ENCODE measurements at places on chromosomes 2 and 18. TPM values are rescaled to one million over a fixed set of nuclear protein-coding genes. Genes with fewer than 3 reads are reported as not detected.
A peak's percentile ranks its signal among the peaks of the same experiment; 100 is the strongest.

- no peak for DNase-seq
Measured at GRCh38 chr2:37851828-37852584, 73.1 kb upstream of the RMDN2 start.

DNA sequence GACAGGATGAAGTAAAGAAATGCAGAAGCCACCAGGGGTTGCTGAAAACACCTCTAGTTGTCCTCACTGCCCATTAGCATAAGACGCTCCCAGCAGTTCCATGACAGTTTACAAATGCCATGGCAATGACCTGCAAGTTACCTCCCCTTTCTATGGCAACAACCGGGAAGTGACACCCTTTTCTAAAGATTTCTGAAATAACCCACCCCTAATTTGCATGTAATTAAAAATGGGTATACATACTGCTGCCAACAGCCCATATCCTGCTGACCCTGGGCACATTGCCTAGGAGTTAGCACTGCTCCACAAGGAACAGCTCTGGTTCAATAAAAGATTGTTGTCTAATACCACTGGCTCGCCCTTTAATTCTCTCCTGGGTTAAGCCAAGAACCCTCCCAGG, 178.3 kb upstream of the LRATD1 start:
- no peak for DNase-seq

DNA sequence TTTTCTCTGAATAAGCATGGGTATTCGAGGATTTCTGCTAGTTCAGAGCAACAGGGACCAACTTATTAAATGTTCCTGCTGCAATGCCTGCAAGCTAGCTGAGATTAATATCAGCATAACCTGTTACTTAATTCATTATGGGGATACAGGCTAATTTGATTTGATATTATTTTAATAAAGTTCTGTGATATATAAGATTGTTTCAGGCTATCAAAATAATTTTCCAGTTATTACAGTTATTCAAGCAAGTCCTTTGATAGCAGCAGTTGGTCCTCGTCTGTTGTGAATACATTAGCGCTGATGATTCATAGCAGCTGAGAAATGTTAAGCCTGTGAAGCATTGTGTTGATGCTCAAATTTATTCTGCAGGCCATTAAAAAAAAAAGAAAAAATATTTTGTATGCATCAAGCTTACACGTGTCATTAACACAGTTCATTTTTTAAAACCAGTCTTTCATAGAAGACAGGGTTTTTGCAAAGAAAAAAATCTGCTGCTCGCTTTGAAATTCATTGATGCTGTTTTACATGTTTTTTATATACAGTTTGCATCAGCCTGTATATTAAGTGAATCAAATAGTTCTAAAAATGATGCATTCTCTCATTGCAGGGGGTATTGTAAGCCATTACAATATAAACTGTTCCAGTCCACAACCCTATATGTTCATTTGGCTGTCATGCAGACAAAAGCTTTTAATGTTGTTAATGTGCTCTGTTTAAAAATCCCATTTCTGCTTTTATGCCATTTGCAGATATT, 482.5 kb downstream of the BCL11A start:
- no peak for DNase-seq

DNA sequence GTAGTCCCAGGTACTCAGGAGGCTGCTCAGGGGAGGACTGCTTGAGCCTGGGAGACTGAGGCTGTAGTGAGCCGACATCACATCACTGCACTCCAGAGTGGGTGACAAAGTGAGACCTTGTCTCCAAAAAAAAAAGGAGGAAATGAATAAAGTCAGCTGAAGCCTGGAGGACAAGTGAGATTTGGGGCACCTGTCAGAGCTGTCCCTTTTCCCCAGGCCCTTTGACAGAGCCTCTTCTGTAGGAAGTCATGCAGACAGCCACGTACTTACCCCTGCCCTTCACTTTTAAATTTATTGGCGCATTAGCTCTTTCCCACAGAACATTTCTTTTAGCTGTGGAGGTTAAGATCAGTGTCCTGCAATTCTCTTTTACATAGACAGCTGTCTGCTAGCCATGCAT, 151.0 kb upstream of the DNMT3A start:
- DNase-seq, result no peak

DNA sequence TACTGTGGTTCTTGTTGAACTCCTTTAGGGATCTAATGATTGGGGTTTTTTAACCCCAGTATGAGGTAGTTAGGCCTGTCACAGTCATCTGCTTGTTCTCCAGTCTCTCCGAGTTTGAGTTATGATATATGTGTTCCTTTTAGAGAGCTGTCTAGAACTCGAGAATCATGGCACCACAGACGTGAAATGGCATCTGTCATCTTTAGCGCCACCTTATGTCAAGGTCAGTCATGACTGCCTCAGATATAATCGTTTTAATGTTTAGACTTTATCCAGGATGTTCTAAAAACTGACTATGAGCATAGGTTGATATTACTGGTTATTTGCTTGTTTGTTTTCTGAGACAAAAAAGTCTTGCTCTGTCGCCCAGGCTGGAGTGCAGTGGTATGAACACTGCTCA, 112.2 kb downstream of the CEP192 start:
- no peak for DNase-seq

GRCh38 chr18:46155641-46156051, 51.5 kb downstream of the HAUS1 start:
- no peak for DNase-seq

Gene RGPD3
- total RNA-seq, result not detected

GRCh38 chr2:118565786-118566540, 281.5 kb downstream of the EN1 start:
- no peak for DNase-seq

GRCh38 chr2:133346654-133347053, 221.6 kb downstream of the NCKAP5 start:
- no peak for DNase-seq

Gene DDX18
- total RNA-seq, result 124 TPM

Gene SLC35F5
- total RNA-seq, result 88.7 TPM

DNA sequence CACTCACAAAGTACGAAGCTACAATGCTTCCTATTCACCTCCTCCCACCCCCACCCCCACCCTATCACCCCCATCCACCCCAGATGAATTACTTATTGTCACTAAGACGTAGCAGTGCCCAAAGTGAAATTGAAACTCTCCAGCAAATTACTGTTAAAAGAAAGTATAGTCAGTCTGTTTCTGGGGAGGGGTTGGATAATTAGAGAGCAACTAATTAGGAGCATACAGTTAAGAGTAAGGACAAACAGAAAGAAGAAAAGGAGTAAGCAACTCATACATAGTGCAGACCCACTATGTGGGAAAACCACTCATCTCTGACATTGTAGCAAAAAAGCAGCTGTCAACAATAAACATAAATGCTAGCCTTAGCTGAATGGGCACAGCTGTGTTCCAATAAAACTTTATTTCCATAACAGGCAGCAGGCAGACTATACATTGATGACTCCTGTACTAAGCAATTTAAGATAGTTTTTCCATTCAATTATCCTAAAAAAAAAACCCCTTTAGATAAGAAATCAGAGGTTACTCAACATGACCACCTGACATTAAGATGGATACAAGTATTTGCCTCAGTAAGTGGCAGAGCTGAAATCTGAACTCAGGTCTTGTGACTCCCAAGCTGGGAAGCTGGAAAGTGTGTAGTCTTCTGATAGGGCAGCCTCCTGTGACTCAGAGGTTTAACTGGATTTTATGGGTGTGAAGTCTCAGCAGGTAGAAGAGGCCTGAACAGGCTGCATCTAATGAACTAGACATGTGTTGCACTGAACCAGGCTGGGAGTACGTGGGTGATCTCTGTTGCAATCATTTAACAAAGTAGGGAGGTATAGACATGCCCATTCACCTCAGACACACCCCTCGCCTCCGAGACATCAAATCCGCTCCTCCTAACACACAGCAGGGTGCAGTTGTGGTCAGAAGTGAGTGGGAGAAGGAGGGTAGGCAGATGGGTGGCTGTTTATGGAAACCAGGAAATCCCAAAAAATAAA, 171.8 kb upstream of the KLF7 start:
- no peak for DNase-seq

- DNase-seq, result no peak
Measured at GRCh38 chr2:11708106-11708505, 38.1 kb upstream of the NTSR2 start.

Gene KCNG2
- not detected for total RNA-seq

Gene SLC11A1
- total RNA-seq, result 0.36 TPM

DNA sequence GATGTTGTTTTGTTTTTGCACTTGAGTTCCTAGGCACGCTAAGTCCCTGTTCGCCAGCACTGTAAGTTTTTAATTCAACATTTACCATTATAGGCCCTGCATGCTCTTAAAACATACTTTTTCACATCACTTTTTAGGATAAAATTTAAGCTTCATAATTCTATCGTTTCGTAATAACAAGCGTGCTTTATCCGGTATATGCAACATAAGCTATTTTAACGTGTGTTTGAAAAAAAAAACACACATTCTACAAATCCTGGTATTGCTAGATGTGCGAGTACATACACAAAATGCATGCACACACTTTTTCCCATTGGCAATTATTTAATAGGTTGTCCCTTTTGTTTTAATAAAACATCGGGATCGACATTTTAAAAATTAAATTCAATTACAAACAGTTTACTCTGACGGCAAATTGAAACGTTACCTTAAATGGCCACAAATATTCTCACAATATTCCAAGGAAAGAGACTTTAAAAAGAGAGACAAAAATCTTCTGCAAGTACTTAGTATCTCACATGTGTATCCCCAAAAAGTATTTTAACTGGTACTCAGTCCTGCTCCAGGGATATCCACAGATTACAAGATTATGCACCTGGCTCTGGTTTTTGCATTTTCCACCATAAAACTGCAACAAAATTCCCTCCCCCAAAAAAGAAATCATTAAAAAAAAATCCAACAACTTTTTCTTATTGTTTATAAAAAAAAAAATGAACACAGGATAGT, 1.0 kb upstream of the TCF4 start:
- DNase-seq, result peak; percentile 28

- no peak for DNase-seq
Measured at GRCh38 chr2:46230115-46230571, 67.1 kb upstream of the EPAS1 start.

Gene BOK
- 7.3 TPM for total RNA-seq

GRCh38 chr2:20148923-20149702, 75.8 kb downstream of the SDC1 start:
- DNase-seq, result no peak

- DNase-seq, result no peak
Measured at GRCh38 chr18:8491516-8491915, 117.7 kb upstream of the RAB12 start.

DNA sequence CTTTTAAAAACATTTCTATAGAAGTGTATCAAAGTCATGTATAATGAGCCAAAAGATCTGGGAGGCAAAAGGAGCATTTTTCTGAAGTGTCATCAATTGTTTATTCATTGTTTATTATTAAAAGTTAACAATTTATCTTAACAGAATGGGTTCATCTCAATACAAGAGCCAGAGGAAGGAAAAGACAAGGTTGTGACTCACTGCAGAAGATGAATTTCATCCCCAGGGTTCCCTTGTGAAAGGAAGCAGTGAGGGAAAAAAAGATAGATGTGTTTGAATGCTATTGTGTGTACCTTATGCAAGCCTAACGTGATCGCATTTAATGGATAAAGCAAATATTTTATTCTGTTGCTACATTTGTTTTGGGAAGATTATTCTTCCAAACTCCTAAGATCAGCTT, 286.3 kb downstream of the PIEZO2 start:
- no peak for DNase-seq

GRCh38 chr18:2855560-2856350, 8.9 kb downstream of the EMILIN2 start:
- no peak for DNase-seq

DNA sequence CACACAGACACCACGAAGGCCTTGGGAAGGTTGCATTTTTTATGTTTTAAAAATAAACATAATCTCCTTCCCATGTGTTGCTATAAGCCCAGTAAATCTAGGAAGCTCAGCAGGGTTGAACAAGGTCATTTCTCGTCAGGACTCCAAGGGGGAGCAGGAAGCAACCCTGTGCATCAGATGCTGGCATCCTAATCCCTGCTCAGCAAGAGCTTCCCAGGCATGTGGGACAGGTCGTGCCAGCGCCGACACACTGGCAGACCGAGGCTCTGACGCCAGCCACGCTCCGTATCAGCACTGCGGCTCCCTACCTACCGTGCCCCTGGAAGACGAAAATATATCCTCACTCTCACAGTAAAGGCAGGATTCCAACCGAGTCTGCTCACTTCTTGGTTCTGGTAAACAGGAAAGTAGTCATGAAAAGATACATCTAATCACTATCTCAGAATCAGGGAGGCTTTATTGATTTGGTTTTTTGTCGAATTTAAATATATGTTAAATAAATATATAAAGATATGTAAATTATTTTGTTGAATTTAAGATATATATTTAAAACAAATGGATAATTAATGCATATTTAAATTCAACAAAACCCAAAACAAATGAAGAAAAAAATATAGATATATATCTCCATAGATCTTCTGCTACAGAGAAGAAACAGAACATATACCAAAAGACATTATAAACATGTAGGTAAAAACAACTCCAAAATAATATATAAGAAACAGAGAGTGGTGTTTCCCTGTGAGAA, 61.4 kb downstream of the TXNL1 start:
- peak; percentile 4 for DNase-seq

Gene ITM2C
- 18.1 TPM for total RNA-seq

DNA sequence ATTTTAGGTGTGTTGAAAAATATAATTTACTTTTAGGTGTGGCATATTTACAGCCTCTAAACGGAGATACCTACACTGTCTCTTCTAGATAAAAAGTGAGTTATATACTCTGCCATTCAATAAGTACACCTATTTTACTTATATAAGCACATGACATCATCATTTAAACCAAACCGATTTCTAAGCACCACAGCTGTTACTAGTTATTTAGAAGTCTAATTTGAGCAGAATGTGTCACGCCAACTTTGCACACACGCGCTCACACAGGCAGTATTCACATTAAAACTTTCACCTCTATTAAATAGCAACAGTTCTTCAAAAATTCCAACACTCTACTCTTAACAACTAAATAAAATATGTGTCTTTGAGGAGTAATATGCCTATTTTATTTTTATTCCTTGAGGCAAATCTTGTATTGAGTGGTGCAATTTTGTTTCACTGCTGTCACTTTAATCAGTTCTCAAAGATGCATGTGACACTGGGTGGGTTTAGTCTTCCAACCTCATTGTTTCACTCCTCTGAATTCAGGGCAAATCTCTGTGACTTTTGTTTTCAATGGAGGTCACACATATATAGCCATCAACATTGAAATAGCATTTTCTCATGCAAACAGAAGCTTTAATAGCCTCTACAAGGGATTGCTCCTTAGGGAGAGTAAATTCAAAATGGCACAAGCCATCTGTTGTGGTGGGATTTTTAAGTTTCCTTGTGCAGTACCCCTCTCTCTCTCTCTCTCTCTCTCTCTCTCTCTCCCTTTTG, 721.0 kb downstream of the PLCL1 start:
- peak; percentile 27 for DNase-seq

DNA sequence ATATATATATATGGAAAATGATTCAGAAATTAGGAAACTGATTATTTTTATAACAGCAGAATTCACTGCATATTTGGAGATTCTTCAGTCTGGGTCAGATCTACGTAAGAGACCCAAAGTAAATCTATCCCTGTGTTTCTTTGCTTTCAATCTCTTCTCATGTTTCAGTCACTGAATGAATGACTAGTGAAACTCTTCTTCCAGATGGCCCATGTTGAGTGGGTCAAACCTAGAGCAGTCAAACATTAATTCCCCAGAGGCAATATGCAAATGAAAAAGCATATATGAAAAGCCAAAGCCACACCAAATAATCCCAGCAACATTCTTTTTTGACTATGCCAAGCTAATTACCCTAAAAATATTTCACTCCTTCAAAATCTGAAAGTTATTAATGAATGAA, 317.3 kb downstream of the RBM43 start:
- no peak for DNase-seq
